ENCODE measurements at places on chromosomes 6 and 20.

GRCh38 chr6:13272131-13273046 lies 55.9 kb downstream of the TBC1D7 start:
- no peak for DNase-seq

DNA sequence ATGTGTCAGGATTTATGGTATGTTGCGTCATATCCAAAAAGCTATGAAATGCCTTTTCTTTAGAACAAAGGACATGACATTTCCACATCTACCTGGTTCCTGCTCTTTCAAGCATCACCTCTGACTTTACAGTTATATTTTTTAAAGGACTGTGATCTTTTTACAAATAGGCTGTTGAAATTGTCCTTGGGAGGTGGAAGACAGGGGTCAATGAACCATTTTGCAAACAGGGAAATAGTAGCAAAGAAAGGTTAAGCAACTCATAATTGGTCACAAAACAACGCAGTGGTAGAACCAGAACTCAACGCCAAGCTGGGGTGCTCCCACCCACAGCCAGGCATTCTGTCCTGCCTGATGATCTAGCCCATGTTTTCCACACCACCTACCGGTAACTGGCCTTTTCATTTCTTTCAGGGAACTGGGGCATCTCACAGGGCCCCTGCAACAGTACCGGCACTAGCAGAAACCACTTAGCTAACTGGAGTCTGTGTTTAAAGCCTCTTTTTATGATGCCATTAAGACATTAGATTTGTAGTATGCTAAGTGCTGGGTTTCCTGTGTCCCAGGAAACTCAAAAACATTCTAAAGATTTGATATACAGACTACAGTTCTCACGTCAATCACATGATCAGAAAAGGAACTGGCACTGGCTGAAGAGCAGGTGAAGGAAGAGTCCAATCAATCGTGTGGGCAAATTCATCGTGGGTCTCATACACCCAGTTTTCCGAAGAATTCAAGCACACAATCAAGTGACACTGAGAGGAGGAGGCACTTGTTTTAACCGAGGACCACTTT lies 13.9 kb downstream of the ZNF217 start:
- DNase-seq: no peak

- no peak for DNase-seq
Observed at GRCh38 chr6:107550906-107551305, 61.0 kb downstream of the SOBP start.

GRCh38 chr6:170233286-170234205 lies 57.3 kb downstream of the DLL1 start:
- no peak for DNase-seq

DNA sequence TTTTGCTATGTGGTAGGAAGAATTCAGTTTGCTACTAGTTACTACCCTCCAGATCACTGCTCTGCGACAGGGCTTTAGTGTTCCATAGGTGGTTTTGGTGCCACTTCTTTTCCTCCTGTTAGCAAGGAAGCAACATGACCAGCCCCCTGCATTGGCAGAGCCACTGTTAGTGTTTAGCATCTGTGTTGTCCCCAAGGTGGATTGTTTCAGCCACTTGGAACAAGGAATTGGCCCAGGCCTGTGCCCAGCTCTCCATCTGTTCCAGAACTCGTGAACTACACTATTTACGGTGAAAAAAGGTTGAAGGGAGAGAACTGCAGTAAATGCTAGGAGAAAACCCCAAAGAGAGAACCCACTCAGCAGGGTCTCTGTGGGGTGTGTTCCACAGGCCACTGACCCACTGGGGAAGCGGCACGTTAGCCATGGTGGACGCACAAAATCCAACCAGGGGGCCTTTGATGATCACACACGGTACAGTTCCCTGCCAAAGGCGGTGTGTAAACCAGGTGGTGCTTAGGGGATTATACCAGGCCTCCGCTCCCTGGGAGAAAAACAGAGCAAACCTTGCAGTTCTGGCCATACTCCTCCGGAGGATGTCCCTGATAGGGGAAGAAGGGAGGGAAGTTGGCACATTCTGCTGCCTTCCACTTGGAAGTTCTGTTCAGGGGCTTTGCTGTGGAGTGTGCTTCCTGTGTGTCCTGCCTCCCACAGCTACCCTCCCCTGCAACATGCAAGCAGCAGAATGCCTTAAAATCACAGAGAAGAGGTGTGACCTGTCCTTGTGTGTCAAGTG lies 72.3 kb downstream of the LYRM2 start:
- no peak for DNase-seq

DNA sequence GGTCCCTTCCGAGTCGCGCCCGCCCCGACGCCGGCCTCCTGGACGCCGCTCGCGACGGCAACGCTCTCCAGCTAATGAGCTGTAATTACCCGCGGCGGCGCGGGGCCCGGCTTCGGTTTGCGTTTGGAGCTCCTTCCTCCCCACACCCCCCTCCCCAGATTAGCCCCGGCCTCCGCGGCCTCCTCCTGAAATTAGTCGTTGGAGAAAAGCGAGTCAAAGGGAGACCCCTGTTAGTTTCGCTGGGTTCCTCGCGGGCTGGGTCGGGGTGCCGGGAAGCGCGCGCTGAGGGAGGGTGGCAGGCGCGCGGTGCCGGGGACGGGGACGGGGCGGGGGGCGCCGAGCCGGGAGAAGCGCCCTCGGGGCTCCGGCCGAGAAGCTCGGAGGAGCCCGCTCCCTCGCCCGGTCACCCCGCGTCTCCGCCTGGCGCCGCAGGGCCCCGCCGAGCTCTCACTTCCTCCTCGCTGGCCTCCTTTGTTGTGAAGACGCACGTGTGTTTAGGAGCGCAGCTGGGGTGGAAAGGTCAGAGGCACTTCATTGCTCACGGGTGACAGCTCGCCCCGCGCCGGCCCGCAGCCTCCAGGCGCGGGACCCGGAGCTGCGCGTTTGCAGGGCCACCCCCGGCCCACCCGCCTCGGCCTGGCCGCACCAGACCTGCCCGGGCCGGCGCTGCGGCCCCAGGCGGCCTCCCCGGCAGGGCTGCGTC lies 4.9 kb downstream of the FOXC1 start:
- DNase-seq: no peak

- DNase-seq: no peak
Observed at GRCh38 chr20:63278661-63279060, 6.0 kb downstream of the ARFGAP1 start.

DNA sequence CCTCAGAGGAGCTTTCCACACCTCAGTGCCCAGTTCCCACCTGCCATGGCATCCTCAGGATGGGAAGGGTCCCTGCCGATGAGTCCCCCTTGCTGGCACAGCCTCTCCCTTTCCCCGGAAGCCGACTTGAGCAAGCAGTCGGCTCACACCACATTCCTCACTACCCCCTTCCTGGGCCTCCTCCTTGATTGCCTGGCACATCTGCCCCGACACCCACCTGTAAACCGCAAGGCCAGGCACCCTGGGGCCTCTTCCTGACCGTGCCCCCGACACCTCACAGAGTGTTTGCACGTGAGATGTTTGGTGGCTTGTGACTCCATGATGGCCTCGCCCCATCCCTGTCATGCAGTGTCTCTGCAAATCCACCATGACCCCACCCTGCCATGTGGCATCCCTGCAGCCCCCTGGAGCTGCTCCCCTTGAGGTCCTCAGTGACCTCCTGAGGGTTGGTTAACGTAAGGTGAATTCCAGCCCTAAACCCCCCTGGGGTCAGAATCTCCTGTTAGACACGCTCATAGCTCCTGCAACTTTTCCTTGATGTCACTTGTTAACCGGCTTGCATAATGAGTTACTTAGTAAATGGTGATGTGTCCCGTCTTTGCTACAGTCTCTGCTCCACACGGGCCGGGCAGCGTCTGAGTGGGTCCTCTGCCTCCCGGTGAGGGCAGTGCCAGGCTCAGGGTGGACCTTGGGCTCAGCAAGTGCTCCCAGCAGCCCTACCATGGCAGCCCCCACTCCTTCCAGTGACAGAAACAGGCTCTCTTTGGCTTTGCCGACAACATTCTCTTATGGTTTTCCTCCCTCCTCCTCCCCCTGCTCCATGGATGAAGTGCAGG lies 115.9 kb upstream of the FRMD1 start:
- no peak for DNase-seq

GRCh38 chr20:39048000-39048696 lies 86.0 kb downstream of the DHX35 start:
- peak; percentile 84 for DNase-seq

GRCh38 chr6:110878751-110879522 lies 4.4 kb downstream of the AMD1 start:
- no peak for DNase-seq

GRCh38 chr20:10655720-10656669 lies 17.8 kb downstream of the JAG1 start:
- DNase-seq: no peak

GRCh38 chr20:32456869-32457478 lies 98.8 kb downstream of the ASXL1 start:
- DNase-seq: no peak

- DNase-seq: no peak
Observed at GRCh38 chr20:12698817-12699216, 310.0 kb upstream of the SPTLC3 start.

GRCh38 chr20:699811-700338 lies 24.3 kb upstream of the SCRT2 start:
- no peak for DNase-seq

DNA sequence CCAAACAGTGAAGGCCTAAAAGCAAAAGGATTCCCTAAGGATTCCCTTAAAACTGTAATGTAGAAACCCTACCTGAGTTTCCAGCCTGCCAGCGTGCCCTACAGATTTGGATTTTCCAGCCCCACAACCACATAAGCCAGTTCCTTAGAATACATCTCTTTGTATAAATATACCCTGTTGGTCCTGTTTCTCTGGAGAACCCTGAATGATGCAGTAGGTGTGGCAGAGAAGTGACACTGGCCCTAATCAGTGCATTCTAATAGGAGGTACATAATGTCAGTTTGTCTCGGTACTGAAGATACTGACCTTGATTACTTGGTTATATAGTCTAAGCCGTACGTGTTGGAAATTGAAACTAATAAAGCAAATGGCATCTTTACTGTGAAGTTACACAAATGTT lies 707.8 kb upstream of the SLC35B3 start:
- DNase-seq: no peak

GRCh38 chr6:160781298-160781697 lies 79.3 kb downstream of the PLG start:
- DNase-seq: no peak
